Stimulated activated CD4-positive, alpha-beta T cell treated with anti-CD3 and anti-CD28 coated beads, Interleukin-15, amount 100 ng/mL, for 1 hour (primary cell): ENCODE measurements at places on chromosomes 3 and 15.

- DNase-seq: no peak
Measured at GRCh38 chr3:180782195-180782984, 103.1 kb upstream of the CCDC39 start.

GRCh38 chr3:38646630-38647029 is 2.9 kb downstream of the SCN5A start:
- DNase-seq: no peak

- no peak for DNase-seq
Measured at GRCh38 chr3:158337110-158337509, 227.2 kb downstream of the RSRC1 start.

DNA sequence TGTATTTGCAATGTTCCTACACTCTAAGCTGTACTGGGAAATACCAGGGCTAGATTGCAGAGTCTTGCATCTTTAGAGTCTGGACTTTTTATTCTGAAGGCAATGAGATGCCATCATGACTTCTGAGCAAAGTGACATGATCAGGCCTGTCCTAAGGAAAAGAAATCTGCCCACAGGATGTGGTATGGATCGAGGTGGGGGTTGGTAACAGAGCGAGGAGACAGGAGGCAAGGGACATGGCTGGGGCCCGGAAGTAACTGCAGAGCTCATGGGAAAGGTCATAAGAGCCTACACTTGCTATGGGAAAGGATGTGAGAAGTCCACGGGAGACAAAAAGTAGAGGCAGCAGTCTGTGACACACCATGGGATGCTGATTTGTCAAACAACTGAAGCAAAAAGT is 121.5 kb downstream of the OXNAD1 start:
- DNase-seq: no peak

DNA sequence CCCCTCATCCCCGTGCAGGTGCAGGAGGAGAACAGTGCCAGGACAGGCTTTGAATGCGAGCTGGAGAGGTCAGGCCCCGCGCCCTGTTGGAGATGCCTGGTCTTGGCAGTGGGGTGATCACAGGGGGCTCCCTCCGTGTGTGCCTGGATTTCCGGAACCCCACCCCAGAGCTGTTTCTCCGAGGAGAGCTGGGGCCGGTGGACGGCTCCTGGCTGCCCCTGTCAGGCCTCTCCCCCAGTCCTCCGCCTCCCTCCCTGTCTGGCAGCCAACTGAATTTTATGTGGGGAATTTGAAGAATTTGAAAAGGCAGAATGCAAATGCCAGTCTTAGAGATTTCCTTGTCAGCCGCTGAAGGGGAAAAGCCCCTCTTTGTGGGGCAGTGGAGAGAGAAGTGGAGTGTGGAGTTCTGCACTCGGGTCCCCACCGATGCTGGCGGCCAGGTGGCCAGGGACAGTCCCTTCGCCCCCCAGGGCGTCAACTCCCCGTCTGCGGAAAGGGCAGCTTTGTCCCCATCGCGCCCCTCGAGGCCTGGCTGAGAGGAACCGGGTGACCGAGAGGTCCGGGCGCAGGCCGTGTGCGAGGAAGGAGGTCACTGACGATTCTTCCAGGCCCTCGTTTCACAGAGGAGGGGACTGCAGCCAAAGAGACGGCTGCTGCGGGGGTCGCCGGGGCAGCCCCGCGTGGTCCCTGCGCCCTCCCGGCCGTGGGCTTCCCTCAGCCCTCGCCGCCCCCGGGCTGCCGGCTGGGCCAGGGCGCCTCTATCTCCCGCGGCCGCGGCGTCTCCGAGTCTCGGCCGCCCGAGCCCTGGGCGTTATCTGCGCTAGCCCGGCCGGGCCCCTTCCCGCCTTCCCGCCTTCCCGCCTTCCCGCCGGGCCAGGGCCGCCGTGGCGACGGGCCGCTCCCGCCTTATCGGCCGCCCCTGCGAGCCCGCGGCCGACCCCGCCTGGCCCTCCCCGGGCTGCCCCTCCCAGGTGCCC is 56.0 kb upstream of the LCTL start:
- DNase-seq: no peak

DNA sequence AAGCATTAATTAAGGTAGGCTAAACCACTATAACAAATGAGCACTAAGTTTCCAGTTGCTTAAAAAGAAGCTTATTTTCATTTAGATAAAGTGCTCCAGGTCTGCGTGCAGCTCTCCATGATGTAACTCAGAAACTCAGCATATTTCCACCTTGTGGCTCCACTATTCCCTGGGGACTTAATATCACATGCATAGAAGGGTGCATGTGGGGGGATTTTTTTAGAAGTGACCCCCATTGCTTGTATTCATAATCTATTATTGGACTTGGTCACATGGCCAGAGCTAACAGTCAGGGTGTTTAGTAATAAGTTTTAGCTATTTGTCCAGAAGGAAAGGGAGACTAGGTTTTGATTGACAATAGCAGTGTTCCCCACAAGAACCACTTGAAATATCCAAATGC is 86.8 kb downstream of the TMCO5A start:
- no peak for DNase-seq

DNA sequence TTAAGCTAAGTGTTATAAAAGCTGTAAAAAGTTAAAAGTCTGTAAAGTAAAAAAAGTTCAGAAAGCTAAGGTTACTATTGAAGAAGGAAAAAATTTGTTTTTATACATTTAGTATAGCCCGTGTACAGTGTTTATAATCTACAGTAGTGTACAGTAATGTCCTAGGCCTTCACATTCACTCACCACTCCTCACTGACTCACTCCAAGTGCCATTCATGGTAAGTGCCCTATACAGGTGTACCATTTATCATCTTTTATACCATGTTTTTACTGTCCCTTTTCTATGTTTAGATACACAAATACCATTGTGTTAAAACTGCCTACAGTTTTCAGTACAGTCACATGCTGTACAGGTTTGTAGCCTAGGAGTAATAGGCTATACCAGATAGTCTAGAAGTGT is 8.8 kb downstream of the CCDC71 start:
- no peak for DNase-seq

DNA sequence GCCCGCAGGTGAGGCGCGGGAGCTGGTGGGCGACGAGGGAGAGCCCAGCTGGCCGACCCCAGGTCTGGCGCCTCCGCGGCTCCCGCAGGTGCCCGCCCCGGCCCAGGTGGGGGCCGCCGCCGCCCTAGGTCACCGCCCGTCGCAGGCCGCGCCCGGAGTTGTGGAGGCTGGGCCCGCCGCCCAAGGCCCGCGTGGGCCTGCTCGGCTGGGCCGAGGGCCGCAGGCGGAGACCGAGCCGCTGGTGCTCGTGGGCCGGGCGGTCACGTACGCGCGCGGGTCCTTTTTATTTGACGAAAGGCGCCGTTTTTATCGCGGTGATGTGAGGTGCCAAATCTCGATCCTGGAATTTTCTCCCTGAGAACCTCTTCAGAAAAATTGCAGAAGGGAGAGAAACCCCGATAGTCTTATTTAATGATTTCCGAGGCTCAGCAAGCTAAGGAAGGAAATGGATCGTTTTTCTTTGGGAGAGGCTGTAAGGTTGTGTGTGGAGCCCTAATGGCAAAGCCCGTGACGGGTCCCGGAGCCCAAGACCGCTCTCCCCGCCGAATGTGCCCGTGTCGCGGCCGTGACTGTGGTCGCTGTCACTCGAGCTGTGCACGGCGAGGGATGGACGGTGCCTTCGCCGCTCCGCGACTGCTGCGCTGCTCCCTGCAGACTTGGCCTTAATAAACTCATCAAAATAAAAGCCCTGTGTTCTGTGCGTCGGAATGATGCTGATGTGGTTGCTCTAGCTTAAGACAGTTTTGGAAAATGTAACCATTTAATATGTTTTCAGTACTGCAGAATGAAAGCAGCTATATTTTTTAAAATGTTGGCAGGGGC is 612 bp downstream of the APPL1 start:
- peak; percentile 23 for DNase-seq

- DNase-seq: no peak
Measured at GRCh38 chr3:156834962-156835535, 8.9 kb downstream of the LEKR1 start.

- no peak for DNase-seq
Measured at GRCh38 chr15:71448688-71449114, 333.4 kb downstream of the THSD4 start.

GRCh38 chr3:53581671-53582070 is 87.3 kb downstream of the CACNA1D start:
- no peak for DNase-seq

GRCh38 chr3:120113128-120114116 is 19.2 kb upstream of the GSK3B start:
- no peak for DNase-seq

- DNase-seq: no peak
Measured at GRCh38 chr15:57282686-57283085, 93.6 kb upstream of the CGNL1 start.

DNA sequence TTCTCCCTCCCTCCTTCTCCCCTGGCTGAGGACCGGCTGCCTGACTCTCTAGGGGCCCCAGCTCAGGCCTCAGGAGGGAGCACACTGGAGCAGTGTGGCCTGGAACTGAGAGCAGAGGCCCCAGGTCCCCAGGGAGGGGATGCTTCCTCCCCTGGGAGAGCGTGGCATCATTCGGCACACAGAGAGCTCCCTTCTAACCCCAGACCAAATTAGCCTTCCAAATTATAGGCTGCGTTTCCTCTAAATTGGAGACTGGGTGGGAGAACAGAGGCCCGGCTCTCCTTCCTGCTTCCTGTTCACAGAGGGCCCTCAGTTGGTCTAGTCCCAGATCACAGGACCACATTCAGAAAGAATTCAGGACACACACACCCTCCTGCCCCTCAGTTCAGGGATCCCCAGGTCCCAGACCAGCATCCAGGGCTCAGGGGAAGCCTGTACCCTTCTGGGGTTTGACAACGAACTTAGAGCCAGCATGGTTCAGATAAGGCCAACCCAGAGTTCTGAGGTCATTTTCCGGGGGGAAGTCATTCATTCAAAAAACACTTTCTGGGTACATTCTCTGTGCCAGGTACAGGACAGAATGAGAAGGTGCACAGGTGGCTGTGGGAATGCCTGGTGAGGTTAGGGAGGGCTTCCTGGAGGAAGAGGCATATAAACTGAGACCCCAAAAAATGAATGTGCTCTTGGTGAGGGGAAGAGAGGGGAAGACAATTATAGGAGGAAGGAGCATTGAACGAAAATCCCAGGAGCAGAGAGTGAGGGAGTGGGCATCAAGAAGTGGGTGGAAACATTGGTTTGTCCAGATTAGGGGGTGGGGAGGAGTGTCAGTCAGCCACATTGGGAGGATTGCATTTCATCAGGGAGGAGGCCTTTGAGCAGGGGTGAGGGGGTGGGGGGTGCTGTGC is 28.4 kb upstream of the RPL29 start:
- DNase-seq: no peak

DNA sequence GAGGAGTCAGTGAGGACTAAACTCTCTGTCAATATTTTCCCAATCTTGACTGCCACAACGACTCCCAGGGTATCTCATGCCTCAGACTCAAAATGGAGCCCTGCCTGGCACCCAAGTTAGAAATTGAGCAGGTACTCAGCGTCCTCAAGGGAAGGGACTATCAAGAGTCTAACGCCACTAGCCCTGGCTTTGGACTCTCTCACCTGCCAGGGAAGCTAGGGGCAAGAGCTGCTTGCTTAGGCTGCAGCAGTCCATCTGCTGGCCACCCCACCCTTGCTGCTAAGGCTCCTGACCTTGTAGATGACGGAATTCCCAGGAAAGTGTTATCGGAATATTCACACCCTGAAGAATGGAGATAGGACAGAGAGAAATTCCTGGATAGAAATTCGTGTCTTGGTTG is 33.0 kb downstream of the ZIC4 start:
- DNase-seq: no peak

GRCh38 chr3:57043518-57043917 is 16.9 kb upstream of the SPATA12 start:
- no peak for DNase-seq

- no peak for DNase-seq
Measured at GRCh38 chr15:73902121-73903020, 23.9 kb upstream of the LOXL1 start.

DNA sequence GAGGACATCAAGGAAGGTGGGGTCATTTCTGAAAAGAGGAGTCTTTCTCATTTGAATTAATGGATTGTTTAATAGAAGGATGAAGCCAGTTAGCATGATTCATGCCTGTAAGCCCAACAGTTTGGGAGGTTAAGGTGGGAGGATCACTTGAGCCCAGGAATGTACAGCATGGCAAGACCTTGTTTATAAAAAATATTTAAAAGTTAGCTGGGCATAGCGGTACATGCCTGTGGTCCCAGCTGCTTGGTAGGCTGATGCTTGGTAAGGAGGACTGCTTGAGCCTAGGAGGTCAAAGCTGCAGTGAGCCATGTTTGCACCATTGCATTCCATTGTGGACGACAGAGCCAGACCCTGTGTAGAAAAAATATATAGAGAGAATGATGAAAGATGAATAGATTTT is 165.5 kb downstream of the ALCAM start:
- no peak for DNase-seq

DNA sequence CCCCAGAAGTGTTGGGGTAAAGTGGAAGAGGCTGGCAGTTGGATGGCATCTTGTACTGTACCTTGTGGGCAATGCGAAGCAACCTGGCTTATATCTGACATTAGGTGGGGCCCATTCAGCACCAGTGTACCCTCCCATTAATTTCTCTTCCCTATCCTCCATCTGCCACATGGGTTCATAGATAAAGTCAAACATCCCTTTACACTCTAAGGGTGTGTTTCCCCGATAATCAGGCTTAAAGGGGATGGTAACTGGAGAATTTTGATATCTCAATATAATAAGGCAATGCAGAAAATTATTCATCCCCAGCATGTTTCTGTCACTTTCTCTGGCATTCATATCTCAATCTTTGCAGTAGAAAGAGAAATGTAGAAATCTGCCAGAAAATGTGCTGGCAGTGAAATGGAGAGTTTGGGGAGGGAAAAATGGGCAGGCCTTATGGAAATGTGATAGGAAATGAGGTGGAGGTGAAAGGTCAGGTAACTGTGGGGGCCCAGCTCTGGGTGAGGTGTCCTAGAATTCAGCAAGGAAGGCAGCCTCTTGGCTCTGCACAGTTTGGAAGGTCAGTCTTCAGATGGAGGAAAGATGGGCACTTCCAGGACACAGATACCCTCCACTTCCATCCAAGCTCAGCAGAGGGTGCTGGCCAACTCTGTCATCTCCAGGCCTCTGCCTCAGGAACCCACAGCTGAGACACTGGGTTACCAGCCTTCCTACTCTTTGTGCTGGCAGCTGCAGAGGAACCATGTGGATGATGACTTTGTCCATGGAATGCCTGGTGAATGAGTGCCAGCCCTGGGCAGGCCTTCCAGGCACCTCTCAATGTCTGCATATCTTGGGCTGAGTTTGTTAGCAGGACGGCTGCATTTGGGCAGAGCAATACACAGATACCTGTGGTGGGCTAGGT is 325.9 kb upstream of the CTDSPL start:
- DNase-seq: no peak

DNA sequence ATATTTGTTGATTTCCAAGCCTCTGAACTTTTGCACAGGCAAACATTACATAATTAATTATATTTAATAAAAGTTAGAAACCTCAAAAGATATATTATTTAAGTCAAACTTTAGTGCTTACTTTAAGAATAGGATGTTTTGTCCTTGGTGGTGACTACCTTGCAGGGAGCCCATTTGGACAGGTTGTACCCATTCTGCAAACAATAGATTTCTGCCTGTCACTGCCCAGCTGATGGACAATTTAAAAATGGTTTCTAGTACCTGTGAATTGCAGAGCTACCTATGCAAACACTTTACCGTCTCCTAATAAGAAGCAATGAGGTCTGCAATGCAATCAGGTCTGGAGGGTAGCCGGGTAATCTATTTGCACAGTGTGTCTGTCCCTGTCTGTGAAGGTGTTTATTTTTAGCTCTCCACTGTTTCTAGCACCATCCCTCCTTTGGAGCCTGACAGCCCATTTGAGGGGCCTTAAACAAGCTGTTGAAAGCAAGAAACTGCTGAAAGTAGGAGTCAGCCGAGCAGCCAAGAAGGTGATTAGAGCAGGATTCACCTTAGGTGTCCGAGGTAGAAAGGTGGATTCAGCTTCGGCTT is 556.2 kb upstream of the CFAP20DC start:
- no peak for DNase-seq
